ENCODE measurements at places on chromosomes 13 and 19.

DNA sequence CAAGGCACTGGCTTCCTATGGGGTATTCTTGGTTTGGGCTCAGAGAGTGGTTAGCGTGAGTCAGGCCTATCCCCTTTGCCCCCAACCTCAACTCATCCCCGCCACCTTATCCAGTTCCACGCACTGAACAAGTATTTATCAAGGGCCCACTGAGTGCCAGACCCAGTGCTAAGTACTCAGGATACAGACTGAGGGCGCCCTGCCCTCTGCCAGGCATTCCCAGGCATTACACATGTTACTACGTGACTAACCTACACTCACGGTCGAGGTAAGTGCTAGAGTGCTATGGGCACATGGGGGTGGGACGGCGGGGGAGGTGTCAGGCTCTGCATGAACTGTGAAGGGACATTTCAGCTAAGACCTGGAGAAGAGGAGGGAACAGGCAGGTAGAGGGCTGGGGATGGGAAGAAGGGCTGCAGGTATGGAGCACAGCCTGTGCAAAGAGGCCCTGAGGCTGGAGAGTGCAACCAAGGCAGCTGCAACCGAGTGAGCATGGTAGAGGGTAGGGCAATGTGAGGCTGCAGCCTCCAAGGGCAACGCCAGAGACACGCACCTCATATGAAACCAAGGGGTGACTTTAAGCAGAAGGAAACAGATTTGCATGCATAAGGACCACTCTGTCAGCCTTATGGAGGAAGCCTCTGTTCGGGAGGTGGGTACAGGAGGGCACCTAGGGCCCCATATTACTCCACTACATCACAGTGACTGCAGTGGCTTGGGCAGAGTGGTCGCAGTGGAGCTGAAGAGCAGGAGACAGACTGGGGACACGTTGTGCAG, 22.5 kb downstream of the DHRS12 start:
- DNase-seq, result no peak

GRCh38 chr19:10408511-10409283, 5.4 kb upstream of the CDC37 start:
- DNase-seq, result peak; percentile 88

DNA sequence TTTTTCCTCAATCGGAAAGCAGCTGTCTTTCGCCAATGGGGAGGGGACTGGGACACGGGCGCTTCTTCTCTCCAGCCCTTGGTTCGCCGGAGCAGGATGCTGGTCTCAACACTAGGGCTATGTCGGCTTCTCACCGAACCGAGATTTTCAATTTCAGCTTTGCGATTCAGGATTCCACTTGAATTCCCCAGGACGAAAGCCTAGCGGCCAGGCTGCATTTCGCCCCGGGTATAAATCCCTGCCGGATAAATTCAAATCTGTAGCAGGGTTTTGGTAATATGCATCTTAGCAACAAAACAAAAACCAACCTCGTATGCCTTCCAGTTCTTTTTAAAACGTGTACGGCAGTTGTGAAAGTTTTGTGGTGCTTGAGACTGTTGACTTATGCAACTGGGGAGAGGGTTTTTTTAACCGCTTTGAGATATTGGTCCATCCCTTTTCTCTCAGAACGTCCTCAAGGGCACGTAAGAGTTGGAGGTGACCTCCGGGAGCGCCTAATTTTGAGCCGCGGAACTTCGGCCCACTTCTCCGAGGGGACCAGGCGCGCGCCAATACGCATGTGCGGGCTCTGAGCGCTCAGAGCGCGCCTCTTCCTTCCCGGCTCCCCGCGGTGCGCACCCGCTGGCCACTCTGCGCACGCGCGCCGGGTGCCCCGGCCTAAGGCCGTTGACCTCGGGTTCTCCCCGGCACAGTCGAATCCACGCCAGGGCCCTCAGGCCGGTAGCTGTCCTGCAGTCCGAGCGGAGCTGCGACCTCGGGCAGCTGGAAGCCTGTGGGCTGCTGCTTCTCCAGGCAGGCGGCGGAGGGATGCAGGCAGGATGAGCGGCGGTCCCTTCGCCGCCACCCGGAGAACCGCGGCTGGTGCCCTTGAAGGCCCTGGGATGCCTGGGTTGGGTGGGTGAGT, 7.6 kb downstream of the POU4F1 start:
- DNase-seq, result no peak

- DNase-seq, result no peak
Measured at GRCh38 chr13:43648733-43649132, 138.0 kb downstream of the ENOX1 start.

DNA sequence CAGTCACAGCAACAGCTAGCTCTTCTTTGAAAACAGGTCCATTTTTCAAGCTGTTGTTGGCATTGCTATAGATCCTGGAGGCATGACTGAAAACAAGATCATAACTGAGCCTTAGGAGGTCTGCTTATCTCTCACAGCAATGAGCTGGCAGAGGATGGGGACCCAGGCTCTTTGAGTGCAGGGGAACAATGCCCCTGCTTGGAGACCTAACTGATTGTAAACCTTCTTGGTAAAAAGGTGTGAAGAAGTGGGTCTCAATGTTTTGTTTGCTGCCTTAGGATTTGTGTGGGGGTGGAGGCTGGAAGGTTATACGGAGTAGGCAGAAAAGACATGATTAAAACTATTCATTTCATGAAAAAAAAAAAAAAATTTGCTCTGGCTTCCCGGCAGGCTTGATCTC, 94.6 kb downstream of the EFNB2 start:
- DNase-seq, result no peak

DNA sequence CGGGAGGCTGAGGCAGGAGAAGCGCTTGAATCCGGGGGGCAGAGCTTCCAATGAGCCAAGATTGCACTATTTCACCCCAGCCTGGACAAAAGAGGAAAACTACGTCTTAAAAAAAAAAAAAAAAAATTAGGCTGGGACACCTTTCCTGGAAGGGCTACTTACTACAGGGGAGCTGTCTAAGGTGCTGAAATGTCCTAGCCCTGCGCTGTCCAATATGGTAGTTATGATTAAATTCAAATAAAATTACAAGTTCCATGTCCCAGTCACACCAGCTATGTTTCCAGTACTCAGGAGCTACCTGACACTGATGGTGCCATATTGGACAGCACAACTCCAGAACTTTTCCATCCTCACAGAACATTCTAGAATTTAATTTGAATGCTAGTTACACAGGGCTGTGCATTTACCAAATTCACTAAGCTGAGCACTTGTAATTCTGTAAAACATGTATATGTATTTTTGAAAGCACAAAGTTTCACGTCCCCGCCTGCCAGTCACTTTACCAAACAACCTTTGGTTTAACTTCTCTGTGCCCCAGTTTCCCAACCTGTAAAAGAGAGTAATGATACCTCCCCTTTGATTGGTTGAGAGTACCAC, 9.2 kb upstream of the ZSCAN22 start:
- DNase-seq, result no peak

DNA sequence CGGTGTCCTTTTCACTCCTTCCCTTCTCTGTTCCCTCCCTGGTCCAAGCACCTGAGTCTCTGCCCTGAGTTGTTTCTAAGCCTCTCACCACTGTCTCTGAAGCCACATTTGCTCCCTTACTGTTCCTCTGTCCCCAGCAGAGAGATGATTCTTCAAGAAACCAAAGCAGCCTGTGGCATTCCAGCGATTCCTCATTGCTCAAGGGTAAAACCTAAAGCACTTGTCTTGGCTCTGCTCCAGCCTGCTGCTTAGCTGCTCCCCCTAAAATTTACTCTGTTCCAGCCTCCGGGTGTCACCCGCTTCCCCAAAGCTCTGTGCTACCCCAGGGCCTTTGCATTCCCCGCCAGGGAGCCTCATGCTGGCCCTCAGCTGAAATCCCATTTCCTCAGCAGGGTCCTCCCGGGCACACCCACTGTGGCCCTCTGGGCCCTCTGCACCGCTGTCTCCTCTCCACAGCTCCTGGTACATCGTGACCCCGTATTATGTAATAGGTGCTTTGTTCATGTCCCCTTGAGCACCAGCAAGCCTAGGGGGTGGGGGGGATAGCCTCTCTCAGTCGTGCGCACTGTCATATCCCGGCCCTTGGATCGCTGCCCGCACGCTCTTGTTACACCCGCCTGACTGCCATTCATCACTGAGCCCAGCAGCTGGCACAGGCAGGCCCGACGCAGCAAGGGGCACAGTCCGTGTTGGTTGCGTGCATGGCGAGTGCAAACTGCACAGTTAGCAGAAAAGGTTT, 15.8 kb downstream of the TECR start:
- DNase-seq, result no peak

DNA sequence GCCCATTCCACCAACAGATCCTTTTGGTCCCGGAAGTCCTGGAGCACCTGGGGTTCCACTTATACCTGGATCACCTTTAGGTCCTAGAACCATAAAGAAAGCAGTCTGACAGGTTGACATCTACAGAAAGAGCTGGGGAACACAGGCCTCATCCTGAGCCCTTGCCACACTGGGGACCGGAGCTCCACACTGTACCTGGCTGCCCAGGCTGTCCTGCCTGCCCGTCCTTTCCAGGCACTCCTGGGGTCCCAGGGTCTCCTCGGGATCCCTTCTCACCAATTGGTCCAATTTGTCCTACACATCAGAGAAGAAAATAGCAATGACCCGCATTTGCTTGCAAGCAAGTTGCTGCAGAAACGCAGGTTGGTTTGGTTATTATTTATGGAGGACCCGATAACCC, 130.5 kb downstream of the COL4A1 start:
- no peak for DNase-seq

DNA sequence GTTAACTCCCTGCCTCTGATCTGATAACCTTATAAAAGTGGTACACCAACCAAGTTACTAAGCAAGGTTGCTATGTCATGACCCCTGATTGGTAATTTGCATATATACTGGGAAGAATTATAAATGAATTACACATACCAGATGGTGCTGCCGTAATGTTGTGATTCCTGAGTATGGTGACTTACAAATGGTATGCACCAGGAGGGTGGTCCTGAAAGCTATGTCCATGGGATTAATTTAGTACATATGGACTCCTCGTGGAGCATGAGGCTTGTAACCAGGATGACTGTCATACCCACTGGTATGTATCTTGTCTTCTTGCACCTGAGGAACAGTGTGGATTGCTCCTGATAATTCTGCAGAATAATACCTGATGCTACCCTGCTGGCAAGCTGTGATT, 240.6 kb downstream of the GPC6 start:
- no peak for DNase-seq

DNA sequence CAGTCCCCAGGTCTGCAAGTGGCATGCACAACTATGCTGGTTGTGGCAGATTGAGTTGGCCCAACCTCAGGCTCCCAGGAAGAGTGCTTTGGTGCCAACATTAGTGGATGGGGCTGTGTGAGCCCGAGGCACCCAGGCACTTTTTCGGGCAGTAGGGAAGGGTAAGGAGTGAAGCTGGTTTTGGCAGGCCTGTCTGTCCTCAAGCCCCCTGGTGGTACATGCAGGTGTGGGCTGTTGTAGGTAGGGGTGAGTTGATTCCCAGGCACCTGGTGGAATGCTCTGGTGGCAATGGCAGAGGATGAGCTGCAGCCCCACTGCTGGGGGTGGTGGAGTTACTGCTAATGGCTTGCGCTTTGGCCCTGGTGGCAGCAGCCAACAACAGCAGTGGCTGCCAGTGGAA, 723.7 kb upstream of the SLITRK1 start:
- DNase-seq, result no peak

DNA sequence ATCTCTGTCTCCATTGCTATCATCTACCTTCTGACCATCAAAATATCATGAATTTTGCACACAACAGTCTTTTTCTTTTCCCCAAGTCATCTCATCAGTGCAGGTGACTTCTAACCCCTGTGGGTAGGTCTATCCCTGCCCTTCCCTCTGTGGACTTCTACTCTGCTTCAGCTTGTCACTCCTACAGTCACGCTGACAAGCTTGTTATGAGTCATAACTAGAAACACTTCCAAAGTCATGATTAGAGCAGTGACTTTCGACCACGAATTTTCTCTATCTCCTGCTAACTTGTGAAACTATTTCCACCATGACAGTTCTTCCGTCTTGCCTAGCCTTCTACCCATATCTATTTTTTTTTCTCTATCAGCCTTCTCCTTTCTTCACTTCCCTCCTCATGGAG, 343.7 kb upstream of the ARGLU1 start:
- DNase-seq, result no peak

GRCh38 chr13:79749566-79749965, 268.6 kb downstream of the NDFIP2 start:
- DNase-seq, result no peak

DNA sequence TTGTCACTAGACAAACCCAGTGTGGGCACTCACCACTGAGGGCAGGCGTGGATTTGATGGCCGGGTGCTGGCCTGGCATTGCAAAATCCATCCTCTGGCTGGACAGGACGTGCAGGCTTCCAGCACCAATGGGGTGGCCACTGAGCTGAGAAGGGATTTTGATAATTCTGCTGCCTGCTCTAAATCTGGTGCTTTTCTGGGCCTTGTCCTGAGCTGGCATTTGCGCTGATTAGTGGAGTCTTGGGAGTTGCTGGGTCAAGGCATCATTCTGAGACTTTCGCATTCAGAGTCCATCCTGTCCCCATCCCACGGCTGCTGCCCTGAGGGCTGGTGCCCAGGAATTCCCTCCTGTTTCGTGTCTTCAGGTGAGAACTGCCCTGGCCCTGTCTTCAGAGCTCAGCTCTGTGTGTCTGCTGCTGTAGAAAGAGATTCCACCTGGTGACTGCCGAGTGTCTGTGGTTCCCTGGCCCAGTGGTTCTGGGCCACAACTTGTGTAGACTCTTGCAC, 65.9 kb upstream of the MCF2L start:
- DNase-seq, result no peak

DNA sequence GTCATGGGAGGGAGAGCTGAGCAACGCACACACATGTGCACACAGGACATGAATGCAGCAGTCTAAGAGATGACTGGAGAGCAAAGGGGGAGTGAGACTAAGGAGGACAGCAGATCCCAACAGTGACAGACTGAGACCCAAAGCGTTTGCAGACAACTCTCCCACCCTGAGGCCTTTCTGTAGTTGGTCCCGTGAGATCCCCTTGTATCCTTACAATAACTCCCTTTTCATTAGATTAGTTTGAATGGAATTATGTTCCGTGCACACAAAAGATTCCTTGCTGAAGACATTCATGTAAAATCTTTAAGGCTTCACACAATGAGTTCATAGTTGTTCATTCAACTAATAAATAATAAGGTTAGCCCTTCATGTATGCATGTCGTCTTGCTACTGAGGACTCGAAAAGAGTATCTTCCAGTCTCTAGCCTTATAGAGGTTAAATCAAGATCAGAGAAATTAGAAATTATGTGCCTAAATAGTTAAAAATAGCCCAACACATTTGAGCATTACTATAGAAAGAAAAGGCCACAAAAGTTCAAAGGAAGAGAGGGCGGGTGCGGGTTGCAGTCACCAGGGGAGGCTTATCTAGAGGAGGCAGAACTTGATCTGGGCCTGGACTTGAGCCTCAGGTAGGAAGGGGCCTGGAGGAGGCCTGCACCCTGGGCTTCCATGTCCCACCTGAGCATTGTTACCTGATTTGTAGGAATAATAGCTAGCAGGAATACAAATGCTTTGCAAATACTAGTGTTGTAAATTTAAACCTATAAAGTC, 3.1 kb upstream of the GTF3A start:
- no peak for DNase-seq

Measured in CD14-positive monocyte (primary cell).